ENCODE measurements at places on chromosomes 12 and 14.

GRCh38 chr12:114448618-114448933, 42.6 kb upstream of the TBX5 start:
- DNase-seq, result no peak

DNA sequence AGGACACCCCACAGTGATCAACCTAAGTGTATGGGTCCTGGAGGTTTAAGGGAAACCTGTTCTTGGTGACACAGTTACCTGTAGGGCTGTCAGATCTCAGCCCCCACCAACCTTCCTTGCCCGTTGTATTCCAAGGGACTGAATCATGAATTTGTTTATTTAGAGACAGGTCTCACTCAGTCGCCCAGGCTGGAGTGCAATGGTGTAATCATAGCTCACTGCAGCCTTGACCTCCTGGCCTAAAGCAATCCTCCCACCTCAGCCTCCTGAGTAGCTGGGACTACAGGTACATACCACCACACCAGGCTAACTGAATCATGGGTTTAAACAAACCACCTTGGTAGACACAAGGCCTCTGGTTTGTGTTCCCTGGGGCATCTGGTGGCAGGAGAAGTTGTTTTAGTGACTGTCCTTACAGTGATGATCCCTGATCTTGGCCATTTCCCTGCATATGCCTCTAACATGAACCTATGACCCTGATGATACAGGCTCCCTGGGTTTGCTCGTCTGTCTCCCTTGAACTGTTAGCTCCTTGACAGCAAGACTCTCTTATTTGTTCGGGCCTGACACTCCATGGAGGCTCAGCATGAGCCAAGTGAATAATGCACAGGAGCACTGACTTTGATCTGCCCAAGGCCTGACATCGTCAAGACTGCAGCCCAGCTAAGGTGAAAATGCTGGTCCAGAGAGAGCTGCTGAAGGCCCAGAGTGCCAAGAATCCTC, 47.9 kb downstream of the PITPNM2 start:
- DNase-seq, result no peak

- no peak for DNase-seq
Observed at GRCh38 chr12:108843187-108843586, 14.2 kb downstream of the SSH1 start.

- no peak for DNase-seq
Observed at GRCh38 chr14:34218881-34219280, 243.2 kb downstream of the SPTSSA start.

DNA sequence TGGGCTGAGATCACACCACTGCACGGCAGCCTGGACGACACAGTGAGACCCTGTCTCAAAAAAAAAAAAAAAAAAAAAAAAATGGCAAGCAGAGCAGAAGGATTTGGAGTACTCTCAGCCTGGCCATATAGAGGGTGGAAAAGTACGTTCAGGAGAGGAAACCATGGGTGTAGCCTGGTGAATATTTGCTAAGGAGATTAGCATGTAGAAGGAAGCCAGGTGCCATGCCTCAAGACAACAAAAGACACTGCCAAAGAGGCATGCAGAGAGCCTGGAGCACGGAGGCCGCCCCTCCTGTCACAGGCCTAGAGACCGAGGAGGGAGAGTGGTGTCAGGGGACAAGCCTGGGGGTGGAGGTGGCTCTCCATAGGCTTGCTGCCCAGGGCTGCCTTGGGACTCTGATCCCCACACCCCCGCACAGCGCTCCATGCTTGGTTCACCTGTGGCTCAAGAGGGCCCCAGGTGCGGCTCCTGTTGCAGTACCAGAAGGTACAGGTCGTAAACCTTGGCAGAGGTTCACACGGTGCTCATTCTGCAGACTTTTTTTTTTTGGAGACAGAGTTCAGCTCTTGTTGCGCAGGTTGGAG, 27.9 kb upstream of the DEGS2 start:
- DNase-seq, result no peak

GRCh38 chr12:23066095-23066494, 441.1 kb downstream of the ETNK1 start:
- DNase-seq, result no peak

- no peak for DNase-seq
Observed at GRCh38 chr12:82805812-82806497, 119.2 kb downstream of the TMTC2 start.

DNA sequence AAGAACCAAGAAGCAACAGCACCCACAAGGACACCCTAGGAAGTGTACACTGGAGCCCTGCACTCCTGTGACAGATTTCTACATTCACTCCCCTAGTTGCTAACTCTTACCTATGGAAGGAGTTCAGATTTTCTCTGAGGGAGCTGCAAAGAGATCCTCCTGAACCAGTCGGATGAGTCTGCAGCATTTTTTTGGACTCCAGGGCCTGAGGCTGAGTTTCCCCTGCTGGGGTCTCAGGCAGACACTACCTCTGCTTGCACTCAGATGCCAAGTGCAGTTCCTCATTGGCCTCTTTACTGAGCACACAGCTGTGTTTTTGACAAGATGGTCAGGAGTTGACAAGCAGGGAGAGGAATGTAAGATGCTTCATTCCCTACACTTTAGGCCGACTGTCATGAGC, 153.2 kb upstream of the RBM19 start:
- DNase-seq, result no peak

DNA sequence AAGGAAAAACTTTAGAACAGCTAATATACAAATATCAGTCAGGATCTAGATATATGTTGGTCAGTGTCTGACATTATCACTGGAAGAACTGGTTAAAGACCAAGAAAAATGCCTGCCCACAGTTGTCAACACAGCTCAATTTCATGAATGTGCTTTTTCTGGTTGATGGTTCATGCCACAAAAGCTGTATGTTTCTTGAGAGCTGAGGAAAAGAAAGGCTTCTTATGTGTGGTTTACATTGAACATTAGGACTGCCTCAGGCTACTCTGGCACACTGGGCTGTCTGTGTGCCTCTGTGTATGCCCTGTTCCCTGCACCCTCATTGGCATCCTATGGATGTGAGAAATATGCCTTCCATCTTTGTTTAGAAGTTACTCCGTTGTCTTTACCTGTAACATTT, 218.8 kb upstream of the RGS6 start:
- no peak for DNase-seq

DNA sequence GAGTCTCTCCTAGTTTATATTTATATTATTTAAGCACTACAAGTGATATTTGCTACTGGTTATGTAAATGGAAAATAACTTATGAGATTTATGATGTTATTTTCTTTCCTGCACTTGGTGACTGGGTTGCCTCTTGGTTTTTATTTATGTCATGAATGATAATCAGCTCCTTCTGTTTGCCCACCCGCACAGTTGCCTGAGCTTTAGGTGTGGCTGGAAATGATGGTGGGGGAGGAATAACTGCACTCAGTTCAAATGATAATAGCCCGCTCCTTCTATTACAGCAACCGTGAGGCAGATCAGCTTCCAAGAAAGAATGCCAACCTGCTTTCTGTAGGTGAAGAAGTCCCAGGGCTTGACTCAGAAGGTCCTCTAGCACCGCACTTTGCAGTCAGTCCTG, 190.2 kb upstream of the CAND1 start:
- DNase-seq, result no peak

DNA sequence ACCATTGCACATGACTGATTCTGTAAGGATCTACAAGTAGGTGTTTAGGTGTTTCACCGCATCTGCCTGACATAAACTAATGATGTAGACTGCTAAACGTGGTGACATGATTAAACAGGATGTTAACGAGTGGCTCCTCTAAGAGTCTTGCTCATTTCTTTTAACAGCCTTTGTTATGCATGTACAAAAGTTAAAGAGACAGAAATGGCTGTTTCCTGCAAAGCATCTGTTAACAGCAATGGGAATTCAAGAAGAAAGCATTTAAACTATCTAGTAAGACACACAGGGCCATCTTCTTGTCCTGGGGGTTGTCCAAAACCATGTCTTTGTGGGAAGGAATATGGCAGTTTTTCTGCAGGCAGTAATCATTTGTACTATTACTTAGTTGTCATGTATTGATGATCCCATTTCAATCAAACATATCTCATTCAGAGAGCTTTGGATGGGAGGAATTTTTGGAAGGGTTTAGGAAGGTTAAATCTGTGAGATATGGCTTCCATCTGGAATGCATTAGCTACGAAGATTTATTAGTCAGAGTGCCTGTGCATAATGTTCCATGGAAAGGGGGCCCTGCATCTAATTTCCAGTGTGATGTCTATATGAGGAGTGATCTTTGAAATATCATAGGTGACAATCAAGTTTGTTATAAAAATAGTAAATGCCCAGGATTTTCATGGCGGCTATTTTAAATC, 495.1 kb downstream of the EGLN3 start:
- DNase-seq, result no peak

- DNase-seq, result no peak
Observed at GRCh38 chr12:6212086-6212485, 11.9 kb downstream of the CD9 start.

- DNase-seq, result no peak
Observed at GRCh38 chr14:96119947-96120346, 80.8 kb downstream of the C14orf132 start.

DNA sequence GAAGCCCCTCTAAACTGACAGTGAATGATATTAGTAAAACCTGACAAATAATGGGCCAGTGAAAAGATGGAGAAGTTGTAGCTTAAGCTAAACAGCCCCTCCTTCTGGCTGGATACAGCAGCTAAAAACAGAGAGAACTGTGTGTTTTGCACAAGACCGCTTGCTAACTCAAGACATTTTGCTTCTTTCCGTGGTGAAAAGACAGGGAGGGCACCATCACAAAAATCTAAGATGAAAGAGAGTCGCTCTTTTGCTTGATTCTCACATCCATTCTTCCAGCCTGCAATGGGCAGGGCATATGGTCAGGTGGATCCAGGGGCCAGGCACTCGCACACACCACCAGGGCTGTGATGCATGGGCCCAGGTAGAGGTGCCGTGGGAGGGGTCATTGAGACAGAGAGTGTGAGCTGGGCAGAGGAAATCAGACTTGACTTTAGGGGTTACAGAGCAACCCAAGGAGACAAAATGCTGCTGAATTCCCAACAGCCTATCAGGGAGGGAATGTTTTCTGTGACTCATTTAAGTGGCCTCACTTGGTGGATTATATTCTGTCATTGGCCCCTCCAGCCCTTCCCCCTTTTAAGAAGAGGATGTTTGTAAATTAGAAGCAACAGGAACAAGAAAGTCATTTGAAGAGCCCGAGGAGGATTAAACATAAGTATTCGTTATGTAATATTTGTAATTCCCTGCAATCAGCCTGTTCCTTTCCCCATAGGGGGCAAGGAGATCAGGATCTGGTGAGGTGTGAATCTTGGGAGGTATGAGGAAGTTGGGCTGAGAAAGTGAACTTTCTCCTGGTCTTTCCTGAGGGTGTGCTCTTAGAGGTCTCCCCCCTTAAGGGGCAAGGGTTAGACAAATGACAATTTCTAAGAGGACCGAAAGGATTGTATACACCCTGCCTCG, 12.3 kb downstream of the EMP1 start:
- no peak for DNase-seq

DNA sequence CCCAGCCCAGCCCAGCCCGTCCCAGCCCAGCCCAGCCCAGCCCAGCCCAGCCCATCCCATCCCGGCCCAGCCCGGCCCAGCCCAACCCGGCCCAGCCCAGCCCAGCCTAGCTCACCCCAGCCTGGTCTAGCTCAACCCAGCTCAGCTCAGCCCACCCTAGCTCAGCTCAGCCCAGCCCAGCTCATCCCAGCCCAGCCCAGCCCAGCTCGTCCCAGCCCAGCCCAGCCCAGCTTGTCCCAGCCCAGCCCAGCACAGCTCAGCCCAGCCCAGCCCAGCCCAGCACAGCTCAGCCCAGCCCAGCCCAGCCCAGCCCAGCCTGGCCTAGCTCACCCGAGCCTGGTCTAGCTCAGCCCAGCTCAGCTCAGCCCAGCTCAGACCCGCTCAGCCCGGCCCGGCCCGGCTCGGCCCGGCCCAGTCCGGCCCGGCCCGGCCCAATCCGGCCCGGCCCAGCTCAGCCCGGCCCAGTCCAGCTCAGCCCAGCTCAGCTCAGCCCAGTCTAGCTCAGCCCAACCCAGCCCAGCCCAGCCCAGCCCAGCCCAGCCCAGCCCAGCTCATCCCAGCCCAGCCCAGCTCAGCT, 184.7 kb downstream of the TMEM121 start:
- no peak for DNase-seq

GRCh38 chr14:24351517-24351916, 11.7 kb upstream of the RIPK3 start:
- DNase-seq, result no peak

DNA sequence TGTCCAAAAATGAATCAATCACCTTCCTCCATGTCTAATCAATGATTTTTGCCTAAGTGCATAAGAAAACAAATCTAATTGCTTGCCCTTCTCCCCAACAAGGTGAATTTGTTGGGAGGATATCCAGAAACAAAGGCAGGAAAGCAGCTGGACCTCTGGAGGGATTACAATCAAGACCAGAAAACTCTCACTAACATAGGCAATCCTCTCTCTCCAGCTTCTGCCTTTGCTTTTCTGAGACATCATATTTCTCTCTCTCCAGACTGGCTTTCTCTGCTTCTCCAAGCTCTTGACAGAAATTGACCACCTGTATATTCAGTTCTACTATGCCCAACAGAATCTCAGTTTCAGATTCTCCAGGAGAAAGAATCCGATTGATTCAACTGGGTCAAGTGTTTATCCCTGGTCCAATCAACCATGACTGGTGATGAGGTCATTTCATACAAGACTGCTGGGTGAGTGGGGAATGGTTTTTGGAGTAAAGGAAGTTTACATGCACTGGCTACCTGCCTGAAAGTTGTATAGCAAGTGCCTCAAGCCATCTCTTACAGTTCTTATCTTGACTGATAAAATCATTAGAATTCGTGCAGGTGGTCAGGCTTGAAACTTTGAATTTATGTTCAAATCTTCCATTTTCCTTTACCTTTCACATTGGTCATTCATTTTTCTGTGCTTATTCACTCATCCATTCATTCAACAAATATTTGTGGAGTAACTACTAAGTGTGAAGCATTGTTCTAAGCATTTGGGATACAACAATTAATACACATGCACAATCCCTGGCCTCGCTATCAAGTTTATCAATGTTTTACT, 22.2 kb upstream of the CFAP54 start:
- DNase-seq, result no peak

- DNase-seq, result no peak
Observed at GRCh38 chr14:78346747-78347146, 176.6 kb downstream of the NRXN3 start.

GRCh38 chr12:132270516-132270915, 58.9 kb downstream of the GALNT9 start:
- DNase-seq, result no peak

GRCh38 chr14:92507174-92507768, 6.3 kb upstream of the RIN3 start:
- DNase-seq, result no peak

GRCh38 chr12:132766380-132767085, 4.9 kb upstream of the ANKLE2 start:
- DNase-seq, result no peak

GRCh38 chr12:96770219-96771102, 136.6 kb upstream of the NEDD1 start:
- DNase-seq, result no peak

- no peak for DNase-seq
Observed at GRCh38 chr12:49580572-49581535, 12.9 kb upstream of the MCRS1 start.

DNA sequence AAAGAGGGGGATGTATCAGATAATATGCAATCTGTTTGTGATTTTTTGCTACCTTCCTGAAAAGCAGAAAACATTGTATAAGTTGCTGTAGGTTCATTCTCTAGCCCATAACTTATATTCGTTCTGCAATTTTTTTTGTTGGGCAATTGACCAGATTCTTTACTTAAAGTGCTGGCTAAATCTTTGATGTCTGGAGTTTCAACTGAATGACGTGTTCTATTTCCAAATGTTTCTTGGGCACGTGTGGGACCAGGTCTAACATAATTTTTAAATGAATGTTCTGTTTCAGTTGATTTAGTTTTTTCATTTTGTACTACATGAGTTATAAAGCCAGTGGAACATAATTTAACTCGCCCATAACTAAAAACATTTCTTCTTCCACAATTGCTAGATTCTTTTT, 3.8 kb downstream of the MLH3 start:
- DNase-seq, result no peak

- DNase-seq, result no peak
Observed at GRCh38 chr12:5459051-5459782, 27.3 kb downstream of the NTF3 start.

Measured in activated gamma-delta T cell (primary cell).